ENCODE measurements at places on chromosomes 11 and 22.
A peak's percentile ranks its signal among the peaks of the same experiment; 100 is the strongest.

DNA sequence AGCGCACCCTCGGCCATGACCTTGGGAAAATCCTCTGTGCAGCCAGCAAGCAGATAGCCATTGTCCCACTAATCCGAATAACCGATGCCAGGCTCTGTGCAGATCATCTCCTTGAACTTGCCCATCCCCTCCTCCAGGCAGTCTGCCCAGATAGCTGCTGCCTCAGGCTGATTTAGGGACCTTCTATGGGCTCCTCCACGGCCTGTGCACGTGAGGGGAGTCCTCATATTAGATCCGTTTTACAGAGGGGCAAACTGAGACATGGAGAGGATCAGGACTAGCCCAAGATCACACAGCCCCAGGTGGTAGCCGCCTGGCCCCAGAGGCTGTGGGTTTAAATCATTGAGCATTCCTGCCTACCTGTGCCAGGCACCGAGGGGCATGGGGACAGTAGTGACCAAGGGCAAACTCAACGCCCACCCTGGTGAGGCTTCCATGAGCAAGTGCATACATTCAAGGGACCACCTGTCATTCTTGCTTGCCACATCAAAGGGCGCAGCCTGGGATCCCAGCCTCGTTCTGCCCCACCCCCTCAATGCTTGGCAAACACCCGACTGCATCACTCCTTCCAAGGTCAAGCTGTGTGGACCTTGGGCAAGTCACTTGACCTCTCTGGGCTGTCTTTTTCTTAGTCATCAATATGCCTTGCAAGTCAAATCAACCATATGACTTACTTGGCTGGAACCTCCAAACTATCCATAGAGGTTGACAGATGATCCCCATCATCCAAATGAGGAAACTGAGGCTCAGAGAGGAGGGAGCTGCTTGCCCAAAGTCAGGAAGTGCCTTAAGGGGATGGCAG lies 131.6 kb downstream of the MN1 start:
- DNase-seq, result no peak

DNA sequence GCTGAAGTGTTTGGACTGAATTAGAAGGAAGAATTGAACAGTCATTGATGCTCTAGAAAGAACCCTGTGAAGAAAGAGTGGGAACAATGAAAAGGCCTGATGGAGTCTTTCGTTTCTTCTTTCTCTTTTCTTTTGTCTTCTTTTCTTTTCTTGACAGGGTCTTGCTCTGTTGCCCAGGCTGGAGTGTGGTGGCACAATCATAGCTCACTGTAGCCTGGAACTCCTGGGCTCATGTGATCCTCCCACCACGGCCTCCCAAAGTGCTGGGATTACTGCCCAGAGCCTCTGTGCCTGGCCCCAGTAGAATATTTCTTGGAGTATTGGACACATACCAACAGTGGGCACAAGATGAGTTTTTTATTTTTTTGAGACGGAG lies 1.1 kb downstream of the FEN1 start:
- DNase-seq, result no peak

GRCh38 chr11:104934594-104934993 lies 33.8 kb downstream of the CASP4 start:
- DNase-seq, result no peak

- no peak for DNase-seq
These were observed 60.0 kb downstream of the SLC22A12 start for GRCh38 chr11:64650923-64651523.

DNA sequence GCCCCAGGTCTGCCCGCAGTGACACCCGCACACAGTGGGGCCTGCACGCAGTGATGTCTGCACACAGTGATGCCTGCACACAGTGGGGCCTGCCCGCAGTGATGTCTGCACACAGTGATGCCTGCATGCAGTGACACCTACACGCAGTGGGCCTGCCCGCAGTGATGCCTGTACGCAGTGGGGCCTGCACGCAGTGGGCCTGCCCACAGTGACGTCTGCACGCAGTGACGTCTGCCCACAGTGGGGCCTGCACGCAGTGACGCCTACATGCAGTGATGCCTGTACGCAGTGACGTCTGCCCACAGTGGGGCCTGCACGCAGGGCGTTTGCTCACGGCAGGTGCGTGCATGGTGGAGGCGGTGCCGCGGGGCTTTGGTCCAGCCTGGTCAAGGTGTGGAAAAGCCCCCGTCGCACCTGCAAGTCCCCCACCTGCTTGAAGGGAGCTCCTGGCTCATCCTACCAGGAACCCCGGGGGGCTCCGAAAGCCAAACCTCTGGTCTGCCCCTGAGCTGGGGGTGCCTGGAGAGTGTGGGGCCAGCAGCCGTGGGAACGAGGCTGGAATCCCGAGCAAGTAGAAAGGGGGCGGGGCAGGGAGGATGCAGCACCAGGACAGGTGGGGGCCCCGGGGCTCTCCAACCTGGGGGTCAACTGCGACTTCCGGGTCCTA lies 8.9 kb upstream of the SYT8 start:
- DNase-seq, result no peak

- DNase-seq, result no peak
These were observed 624 bp downstream of the TMEM41B start for GRCh38 chr11:9313648-9314290.

GRCh38 chr11:119094816-119095065 lies 6.9 kb downstream of the DPAGT1 start:
- peak; percentile 84 for DNase-seq

DNA sequence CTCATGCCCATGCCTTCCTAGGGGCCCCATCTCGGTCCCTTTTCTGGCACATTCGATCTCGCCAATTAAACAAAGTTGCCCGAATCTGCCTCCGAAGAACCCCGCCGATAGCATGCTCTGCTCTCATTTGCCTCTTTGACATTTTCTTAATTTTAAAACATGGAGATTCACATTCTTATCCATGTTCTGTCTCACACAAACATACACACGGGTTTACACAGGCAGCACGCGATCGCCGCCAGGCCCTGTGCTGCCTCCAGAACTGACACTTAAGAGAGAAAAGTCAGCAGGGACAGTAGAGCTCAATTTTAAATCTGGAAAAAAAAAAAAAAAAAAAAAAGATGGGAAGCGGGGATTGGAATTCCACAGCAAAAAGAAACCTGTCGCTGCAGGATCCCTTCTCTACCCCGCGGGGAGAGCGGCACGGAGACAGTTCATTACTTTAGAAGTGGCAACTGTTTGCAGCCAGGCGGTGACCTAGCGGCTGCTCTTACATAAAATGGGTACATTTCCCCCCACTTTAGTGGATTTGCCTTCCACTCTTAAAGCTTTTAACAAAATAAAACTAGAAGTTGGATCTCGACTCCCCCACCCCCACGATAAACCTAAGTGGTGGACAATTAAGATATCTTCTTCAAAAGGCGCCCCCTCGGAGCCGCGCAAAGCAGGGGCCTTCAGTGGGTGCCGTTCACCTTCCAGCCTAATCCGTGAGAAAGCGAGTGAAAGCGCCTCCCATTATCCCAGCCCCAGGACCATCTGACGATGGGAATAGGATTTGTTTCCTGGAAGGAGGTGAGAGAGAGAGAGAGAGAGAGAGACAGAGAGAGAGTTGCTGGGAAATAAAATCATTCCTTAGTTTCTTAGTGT lies 13.7 kb downstream of the PAX6 start:
- no peak for DNase-seq

- no peak for DNase-seq
These were observed 1233.5 kb downstream of the BRD1 start for GRCh38 chr22:48594016-48594756.

- DNase-seq, result peak; percentile 73
These were observed 19.3 kb downstream of the TSSC4 start for GRCh38 chr11:2419638-2420501.

- no peak for DNase-seq
These were observed 10.6 kb downstream of the MTFP1 start for GRCh38 chr22:30436196-30436595.
